ENCODE measurements at places on chromosomes 13 and 19.

- no peak for DNase-seq
These were observed 1181.2 kb downstream of the PCDH9 start for GRCh38 chr13:66048888-66049287.

GRCh38 chr19:38513762-38514167, 80.3 kb downstream of the RYR1 start:
- DNase-seq = no peak

- no peak for DNase-seq
These were observed 128.9 kb upstream of the KLHL1 start for GRCh38 chr13:70237131-70237530.

DNA sequence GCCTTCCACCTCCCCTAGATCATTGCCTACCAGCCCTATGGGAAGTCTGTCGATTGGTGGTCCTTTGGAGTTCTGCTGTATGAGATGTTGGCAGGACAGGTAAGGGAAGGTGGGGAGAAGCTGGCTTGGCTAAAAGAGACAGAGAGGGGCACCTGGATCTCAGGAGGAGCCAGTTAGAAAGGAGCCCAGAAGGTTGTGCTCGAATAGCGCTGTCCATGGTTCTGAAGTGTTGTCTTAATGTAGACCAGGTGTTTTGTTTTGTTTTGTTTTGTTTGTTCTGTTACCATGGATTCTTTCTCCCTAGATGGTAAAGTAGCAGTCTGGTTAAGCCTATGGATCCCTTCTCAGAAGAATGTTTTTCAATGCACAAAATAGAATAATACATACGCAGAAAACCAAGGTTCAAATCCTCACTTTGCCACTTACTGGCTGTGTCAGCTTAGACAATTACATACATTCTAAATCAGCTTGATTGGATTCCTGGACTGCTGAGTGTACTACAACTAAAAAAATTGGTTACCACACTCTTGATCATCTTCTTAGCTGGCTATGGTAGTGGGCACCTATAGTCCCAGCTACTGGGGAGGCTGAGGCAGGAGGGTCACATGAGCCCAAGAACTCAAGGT, 5.9 kb upstream of the CACNG7 start:
- DNase-seq = no peak

GRCh38 chr19:5040544-5041167, 71.7 kb downstream of the KDM4B start:
- DNase-seq = no peak

DNA sequence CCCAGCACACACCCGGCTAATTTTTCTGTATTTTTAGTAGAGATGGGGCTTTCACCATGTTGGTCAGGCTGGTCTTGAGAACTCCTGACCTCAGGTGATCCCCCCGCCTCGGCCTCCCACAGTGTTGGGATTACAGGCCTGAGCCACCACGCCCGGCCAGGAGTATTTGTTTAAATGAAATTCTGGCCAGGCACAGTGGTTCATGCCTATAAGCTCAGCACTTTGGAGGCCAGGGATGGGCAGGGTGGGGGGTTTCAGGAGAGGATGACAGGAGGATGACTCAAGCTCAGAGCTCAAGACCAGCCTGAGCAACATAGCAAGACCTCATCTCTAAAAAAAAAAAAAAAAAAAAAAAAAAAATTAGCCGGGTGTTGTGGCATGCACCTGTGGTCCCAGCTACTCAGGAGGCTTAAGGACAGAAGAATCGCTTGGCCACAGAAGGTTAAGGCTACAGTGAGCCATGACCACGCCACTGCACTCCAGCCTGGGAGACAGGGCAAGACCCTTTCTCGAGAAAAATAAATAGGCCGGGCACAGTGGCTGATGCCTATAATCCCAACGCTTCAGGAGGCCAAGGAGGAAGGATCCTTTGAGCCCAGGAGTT, 8.2 kb upstream of the DHDH start:
- DNase-seq = no peak

DNA sequence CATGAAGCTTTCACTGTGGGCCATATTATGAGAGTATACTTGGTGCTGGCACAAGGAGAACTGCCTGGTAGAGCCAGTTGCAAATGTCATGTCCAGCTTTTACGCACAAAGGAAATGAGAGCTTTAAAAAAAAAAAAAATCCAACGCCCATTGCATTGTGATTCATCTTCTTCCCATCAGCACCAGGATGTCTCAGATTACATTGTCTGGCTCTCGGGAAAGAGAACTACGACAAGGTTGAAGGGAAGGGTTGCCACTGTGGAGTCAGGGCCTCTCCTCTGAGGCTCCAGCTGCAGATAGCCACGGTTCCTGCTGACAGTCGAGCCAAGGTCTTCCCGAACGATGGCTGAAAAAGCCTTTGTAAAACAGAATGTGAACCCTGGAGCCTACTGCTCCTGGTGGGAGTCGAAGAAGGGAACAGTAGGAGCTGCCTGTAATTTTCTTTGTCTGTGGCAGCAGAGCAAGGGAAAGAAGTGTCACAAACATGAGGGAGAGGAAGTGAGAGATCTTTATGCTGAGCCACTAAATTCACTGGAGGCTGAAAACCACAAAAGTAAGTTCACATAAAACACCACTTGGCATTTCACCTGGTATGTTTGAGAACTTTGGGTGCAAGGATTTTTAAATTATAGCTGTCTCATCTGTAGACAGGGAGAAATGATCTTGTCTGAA, 704.7 kb downstream of the DIAPH3 start:
- DNase-seq = no peak

DNA sequence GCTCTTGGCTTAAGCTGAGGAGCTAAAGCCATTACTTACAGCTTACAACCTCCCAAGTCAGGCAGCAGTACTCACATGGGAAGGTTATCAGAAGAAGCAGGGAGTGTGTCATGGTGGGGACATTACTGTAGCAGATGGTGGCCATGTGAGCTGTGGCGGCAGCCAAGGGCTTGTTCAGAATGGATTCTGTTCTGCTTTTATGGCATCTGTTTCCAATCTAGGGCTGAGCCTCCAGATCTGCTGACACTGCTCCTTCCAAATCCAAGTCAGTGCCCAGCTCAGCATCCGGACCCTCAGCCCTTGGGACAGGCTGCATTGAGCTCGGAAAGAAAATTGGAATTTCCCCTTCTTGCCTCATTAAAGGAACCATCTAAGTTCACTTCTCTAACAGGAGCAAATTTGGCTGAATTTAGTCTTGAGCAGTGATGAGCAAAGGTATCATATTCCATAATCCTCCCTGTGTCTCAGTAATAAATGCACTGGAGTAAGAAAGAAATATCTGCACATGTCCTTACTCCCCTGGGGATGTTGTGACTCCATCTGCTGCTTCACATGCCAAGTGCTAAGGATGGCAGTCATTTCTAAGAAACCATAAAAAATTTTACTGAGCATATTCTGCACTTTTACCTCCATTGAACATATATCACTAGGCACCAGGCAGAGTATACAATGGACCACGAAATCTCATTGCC, 73.9 kb downstream of the KCTD12 start:
- DNase-seq = no peak

DNA sequence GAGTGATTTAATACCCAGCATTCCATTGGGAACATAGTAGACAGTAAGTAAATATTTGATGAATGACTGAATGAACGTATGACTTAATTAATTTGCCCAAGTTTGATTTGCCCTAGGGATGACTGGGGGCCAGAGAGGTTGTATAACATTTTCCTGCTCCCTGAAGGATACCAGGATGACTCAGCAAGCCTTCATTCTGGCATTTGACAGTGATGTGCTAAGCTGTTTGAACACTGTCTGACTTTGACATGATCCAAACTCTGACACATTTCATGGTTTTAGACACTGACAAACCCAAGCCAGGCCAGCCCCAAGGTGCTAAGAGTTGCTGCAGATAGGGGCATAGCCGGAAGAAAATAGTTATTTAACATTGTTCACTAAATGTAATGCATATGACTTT, 53.4 kb upstream of the KLF12 start:
- DNase-seq = no peak

DNA sequence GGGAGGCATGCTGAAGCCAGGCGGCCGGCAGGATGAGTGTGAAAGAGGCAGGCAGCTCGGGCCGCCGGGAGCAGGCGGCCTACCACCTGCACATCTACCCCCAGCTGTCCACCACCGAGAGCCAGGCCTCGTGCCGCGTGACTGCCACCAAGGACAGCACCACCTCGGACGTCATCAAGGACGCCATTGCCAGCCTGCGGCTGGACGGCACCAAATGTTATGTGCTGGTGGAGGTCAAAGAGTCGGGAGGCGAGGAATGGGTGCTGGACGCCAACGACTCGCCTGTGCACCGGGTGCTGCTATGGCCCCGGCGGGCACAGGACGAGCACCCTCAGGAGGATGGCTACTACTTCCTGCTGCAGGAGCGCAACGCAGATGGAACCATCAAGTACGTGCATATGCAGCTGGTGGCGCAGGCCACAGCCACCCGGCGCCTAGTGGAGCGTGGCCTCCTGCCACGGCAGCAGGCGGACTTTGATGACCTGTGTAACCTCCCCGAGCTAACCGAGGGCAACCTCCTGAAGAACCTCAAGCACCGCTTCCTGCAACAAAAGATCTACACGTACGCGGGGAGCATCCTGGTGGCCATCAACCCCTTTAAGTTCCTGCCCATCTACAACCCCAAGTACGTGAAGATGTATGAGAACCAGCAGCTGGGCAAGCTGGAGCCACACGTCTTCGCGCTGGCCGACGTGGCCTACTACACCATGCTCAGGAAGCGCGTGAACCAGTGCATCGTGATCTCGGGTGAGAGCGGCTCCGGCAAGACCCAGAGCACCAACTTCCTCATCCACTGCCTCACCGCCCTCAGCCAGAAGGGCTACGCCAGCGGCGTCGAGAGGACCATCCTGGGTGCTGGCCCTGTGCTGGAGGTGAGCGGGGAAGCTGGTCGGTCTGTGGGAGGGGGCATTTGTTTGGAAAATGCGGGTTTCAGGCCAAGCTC, 26.4 kb downstream of the MYO9B start:
- no peak for DNase-seq

GRCh38 chr13:85266331-85266730, 532.9 kb downstream of the SLITRK6 start:
- DNase-seq = no peak
